ENCODE measurements at places on chromosomes 4 and X.

- DNase-seq, result no peak
Observed at GRCh38 chr4:15569746-15570145, 85.4 kb downstream of the FBXL5 start.

- no peak for DNase-seq
Observed at GRCh38 chr4:59091146-59092142, 1981.3 kb upstream of the IGFBP7 start.

DNA sequence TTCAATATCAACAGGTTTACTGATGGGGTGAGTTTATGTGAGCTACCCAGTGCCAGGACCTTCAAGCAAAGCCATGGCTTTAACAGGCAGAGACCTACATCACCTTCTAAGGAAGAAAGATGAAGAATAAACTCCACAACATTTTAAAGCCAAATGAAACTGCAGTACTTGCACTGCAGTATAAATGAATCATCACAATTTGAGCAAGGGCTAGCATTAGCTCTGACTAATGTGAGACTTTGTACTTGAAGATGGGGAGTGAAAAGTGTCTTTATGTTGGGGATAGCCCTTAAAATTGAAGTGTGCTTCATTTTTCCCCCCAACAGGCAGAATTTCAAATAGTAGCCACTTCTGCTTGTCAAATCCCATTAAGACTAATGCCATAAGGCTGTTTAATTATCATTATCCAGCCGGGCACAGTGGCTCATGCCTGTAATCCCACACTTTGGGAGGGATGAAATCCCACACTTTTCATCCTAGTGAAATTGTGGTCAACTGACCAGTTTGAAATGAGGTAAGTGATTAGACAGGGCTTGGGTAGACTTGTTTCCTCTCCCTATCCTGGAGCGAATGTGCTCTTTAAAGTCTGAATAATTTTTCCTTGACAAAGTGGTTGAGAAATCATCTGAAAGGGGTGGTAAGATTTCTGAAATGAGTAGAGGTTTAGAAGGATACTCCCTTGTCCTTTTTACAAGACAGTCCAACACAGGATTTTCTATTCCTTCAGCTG is 27.2 kb upstream of the GPR34 start:
- no peak for DNase-seq

- DNase-seq, result no peak
Observed at GRCh38 chr4:1327526-1328266, 19.3 kb upstream of the UVSSA start.

DNA sequence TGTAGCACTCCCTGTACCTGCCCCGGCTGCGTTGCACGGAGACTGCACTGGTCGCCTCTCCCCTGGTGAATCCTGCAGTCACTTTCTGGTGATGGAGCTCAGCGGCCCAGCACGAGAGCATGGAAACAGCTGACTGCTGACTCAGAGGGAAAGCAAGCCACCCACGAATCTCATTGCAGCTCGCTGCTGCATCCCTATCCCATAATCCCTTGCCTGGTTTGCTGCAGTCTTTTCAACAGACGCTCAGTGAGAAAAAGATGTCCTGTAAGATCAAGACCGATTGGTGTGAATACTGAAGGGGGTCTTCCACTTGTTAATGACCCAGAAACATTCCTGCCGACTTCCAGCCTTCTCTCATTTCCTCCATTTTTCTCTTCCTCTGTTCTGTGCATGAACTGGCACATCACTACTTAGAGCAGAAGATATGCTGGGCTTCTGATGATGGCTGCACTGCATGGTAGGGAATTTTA is 52.9 kb downstream of the TRIM2 start:
- DNase-seq, result no peak

GRCh38 chrX:153307276-153308178 is 14.0 kb downstream of the PNMA6F start:
- no peak for DNase-seq

GRCh38 chr4:128711361-128711760 is 98.1 kb upstream of the JADE1 start:
- no peak for DNase-seq

DNA sequence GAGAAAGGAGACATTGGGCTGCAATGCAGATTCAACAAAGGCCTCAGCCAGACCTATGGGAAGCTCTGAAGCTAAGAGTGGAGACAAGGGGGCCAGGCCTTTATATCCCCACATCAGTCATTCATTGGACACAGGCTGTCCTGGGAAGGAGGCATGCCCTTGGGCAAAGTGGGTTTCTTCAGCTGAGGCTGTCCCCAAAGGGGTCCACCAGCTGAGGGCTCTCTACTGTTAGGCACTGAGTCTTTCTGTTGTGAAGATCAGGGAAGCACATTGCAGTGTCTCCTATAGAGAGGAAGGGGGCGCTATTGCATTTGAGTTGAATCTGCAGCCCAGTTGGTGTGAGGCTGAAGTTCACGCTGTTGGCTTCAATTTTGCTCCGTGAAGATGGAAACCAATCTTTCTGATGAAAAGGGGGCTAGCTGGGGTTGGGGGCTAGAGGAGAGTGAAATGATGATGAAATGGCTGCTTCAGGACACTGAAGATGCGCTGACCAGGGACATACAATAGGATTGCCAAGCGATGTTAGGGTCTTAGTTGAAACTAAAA is 48.0 kb downstream of the SLC25A5 start:
- peak; percentile 3 for DNase-seq

DNA sequence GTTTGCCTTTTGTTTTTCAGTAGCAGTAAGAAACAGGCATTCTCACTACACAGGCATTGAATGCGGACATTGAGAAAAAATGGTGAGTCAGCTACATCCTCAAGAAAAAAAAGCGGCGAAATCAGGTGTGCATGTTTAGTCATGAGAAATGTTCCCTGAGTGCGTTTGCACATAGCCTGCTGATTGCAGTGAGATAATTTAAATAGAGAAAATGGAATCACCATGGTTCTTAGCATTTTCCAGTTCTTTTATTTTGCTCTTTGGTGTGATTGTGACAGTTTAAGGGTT is 54.1 kb upstream of the CLDN34 start:
- no peak for DNase-seq

GRCh38 chr4:101953949-101954348 is 163.4 kb downstream of the BANK1 start:
- no peak for DNase-seq

- DNase-seq, result no peak
Observed at GRCh38 chr4:85717351-85717750, 242.4 kb downstream of the ARHGAP24 start.

- peak; percentile 2 for DNase-seq
Observed at GRCh38 chr4:76279462-76279861, 27.1 kb upstream of the STBD1 start.

DNA sequence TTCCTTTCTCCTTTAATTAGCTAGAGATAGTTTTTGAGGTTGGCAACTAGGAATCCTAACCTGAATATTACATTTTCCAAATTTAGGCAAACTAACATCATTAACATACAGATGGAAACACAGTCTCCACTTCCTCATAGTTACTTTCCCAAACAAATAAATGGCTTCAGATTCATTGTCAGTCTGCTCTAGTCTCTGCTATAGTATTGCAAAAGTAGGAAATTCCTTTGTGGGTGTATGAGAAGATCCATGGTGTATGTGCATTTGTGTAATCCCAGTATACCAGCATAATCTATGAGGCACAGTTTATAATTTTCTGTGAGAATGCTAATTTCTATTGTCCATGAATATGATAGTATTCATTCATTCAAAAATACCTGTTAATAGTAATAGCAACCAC is 3.0 kb upstream of the NDP start:
- DNase-seq, result no peak

GRCh38 chr4:151718984-151719955 is 41.5 kb downstream of the GATB start:
- DNase-seq, result no peak

DNA sequence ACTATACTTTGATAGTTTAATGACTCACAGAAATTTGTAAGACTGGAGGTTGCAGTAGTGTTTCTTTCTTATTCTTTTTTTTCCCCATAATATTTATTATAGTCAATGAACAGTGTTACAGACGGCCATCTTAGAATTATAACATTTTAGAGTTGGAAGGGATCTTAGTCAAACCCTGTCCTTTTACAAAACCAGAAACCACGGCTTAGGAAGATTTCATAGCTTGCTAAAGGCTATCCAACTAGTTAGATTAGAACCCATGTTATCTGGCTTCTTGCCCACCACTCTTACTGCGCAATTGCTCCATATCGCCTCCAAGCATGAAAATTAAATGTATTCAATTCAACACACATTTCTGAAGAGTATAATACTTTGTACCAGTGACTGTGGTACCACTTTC is 1.1 kb downstream of the XIAP start:
- no peak for DNase-seq

DNA sequence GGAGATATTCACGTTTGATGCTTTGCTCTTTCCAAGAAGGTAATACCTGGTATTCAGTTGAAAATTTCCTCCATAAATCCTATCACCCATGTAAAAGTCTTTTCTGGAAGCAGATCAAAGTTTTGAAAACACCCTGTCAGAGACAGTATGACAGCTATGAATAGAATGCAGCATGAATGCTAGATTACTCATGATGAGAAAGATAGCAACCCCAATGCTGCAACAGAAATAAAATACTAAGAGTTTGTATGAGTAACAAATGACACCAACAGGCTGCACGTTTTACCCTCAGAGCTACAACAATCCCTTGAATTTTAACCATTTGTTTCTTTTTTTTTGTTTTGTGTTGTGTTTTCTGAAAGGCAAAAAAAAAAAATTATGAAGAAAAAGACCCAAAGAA is 108.6 kb downstream of the ARHGAP6 start:
- no peak for DNase-seq

DNA sequence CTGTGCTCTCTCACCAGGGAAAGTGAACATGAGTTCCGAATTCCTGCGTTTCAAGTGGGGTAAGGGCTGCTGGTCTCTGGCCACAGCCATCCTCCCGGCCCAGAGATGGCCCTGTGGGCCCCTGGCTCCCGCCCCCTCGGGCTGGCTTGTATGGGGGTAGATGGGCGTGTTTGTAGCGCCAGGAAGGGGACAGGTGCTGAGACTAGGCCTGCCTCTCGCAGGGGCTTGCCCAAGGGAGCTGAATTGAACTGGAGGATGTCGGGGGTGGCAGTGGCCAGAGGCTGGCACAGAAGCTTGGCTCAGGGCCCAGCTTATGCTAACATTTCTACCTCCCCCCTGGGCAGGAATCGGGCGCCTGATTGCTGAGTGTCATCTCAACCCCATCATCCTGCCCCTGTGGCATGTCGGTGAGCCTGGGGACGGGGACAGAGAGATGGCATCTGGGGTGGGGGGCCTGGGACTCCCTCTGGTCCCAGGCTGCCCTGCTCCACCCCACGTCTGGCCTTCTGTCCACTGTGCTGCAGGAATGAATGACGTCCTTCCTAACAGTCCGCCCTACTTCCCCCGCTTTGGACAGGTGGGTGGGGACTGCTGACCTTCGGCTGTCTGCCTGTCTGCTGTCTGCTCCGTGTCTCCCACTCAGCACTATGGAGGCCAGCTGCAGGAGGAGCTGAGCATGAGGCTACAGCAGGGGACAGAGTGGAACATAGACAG is 8.5 kb downstream of the TAFAZZIN start:
- no peak for DNase-seq

- DNase-seq, result no peak
Observed at GRCh38 chrX:132257116-132257515, 37.9 kb upstream of the RAP2C start.

- no peak for DNase-seq
Observed at GRCh38 chrX:135572436-135572835, 52.0 kb downstream of the INTS6L start.

DNA sequence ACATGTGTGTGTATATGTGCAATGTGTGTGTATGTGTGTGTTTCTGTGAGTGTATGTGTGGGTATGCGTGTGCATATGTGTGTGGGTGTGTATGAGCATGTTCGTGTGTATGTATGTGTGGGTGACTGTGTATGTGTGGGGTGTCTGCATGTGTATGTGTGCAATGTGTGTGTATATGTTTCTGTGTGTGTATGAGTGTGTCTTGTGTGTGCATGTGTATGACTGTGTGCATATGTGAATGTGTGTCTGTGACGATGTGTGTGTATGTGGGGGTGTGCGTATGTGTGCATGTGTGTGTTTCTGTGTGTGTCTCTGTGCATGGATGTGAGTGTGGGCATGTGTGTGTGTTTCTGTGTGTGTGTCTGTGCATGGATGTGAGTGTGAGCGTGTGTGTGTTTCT is 4.2 kb upstream of the ATP2B3 start:
- DNase-seq, result no peak

- DNase-seq, result no peak
Observed at GRCh38 chr4:109079201-109079600, 223.3 kb downstream of the COL25A1 start.

GRCh38 chr4:25882226-25882625 is 19.4 kb upstream of the SEL1L3 start:
- DNase-seq, result no peak

GRCh38 chr4:165378745-165379677 is at the start of gene CPE:
Gene CPE, plus strand, starts transcription at chr4:165379008. Its CDS starts 214 bp downstream, at chr4:165379222.
- DNase-seq, result peak; percentile 21

- DNase-seq, result no peak
Observed at GRCh38 chr4:173253561-173253960, 80.6 kb downstream of the HMGB2 start.

GRCh38 chrX:68881911-68882310 is 53.1 kb downstream of the EFNB1 start:
- DNase-seq, result no peak

DNA sequence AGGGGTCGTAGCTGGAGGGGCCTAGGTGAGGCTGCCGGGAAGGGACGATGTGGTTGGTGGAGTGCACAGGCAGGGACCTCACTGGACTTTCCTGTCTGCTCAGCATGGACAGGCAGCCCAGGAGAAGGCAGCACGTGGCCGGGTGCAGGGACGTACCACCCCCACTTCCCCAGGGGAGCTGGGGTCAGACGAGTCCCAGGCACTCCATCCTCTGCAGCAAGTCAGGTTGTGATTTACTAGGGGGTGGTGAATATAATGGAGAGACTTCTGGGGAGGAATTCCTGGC is 1.5 kb upstream of the CTBP1 start:
- no peak for DNase-seq

- DNase-seq, result no peak
Observed at GRCh38 chrX:96843566-96843965, 40.1 kb upstream of the RPA4 start.

GRCh38 chrX:120290107-120290506 is 21.2 kb downstream of the TMEM255A start:
- no peak for DNase-seq
